ENCODE measurements at places on chromosomes 2 and 18. TPM values are rescaled to one million over a fixed set of nuclear protein-coding genes. Genes with fewer than 3 reads are reported as not detected.

The ABCB11 gene
- total RNA-seq: 1.1 TPM

- DNase-seq: no peak
Measured at GRCh38 chr18:73270920-73271634, 403.3 kb upstream of the NETO1 start.

- DNase-seq: peak; percentile 33
Measured at GRCh38 chr18:49510393-49511115, 23.5 kb upstream of the C18orf32 start.

GRCh38 chr2:238657132-238658053, 190.5 kb upstream of the TWIST2 start:
- no peak for DNase-seq
